ENCODE measurements at places on chromosomes 5 and 9. TPM values are rescaled to one million over a fixed set of nuclear protein-coding genes. Genes with fewer than 3 reads are reported as not detected.
A peak's percentile ranks its signal among the peaks of the same experiment; 100 is the strongest.

GRCh38 chr9:23658376-23659258 lies 167.4 kb downstream of the ELAVL2 start:
- no peak for DNase-seq

DNA sequence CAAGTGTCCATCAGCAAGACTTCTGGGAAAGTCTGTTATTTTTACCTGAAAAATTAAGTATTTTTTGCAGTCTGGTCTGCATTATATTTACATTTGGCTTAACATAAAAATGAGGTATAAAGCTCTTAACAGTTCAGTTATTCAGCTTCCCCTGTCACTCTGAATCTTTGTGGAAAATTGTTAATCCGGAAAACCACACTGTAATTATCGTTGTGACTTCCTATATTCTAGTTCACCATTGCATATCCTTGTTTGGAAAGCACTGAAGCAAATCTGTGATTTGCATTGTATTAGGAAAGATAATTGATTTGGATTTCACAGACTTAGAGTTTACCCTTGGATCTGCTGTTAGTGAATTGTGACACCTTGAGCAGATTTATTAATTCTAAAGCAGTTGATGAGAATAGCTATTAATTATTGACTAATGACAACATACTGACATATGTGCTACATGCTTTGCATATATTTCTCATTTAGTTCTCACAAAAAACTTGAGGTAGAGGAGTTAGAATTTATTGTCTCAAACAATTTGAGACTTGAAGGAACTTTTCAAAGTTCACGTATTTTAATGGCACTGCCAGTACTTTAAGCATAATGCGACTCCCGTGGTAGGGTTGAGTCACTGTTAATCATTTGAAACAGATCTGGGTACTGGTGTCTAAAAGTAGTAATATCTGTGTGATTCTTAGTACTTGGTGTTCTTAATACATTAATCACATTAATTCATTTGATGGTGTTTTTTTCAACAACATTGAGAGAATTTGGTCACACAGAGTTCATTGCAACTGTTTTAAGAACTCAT lies 71.8 kb upstream of the LRRC70 start:
- no peak for DNase-seq

GRCh38 chr9:91753711-91754110 lies 196.3 kb downstream of the ROR2 start:
- DNase-seq, result no peak

DNA sequence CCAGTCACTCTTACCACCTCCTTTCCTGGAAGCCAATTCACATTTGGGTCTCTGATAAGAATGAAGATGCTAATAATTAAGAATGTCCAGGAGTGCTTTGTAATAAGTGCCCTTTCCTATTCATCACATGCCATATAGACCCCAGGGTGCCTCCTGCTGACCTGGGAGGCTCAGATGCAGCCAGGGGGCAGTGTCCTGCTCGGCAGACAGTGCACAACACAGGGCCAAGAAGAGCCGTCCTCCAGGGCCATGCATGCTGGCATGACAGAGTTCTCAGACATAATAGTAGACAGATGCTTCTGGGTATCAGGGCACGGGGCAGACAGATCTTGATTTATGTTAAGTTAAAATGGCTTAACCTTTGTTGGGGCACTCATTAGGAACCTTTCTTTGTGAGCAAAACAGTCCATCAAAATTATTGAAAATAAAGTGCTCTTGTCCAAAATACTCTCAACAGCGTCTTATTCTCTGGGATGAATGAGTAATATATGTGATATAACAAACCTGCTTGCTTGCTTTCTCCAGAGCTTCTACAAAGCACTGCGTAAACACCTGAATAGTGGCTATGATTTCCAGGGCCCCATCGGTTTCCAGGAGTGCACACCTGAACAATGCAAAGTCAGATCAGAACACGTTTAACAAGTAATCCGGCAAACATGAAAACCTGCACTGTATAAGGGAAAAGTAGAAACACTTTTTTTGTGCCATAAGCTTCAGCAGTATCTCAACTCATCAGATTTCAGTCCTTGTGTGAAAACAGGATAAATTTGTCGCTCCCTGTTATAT lies 192.7 kb downstream of the FANCC start:
- DNase-seq, result no peak

- peak; percentile 18 for DNase-seq
These were observed 26.6 kb downstream of the MRPL22 start for GRCh38 chr5:154967421-154968024.

GRCh38 chr5:81783401-81783800 lies 32.5 kb upstream of the SSBP2 start:
- DNase-seq, result no peak

GRCh38 chr9:110880189-110880588 lies 158.1 kb downstream of the LPAR1 start:
- peak; percentile 15 for DNase-seq

- no peak for DNase-seq
These were observed 138.2 kb downstream of the FGF1 start for GRCh38 chr5:142547445-142548380.

Gene DIPK1B
- total RNA-seq, result not detected

Gene NKD2
- not detected for total RNA-seq

Data from HFFc6 (cell line).